Neural crest cell (in vitro differentiated cells): ENCODE measurements at places on chromosomes 3 and 15.

DNA sequence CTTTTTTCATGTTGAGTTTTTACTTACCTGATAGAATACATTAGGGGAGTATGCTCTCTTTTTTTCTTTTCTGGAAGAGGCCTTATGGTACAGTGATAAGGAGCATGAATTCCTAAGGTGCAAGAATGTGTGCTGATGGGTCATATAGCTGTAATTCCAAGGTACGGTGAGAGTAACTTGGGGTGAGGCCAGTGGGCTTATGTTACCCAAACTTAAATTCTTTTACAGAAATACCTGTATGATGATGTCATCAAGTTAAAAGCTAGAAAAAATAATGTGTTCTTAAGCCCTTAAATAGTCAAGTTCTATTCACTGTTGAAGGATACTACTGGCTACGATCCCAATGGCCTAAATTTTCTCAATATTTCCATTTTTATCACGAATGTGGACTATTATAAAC, 111.2 kb downstream of the GMPS start:
- DNase-seq: no peak

DNA sequence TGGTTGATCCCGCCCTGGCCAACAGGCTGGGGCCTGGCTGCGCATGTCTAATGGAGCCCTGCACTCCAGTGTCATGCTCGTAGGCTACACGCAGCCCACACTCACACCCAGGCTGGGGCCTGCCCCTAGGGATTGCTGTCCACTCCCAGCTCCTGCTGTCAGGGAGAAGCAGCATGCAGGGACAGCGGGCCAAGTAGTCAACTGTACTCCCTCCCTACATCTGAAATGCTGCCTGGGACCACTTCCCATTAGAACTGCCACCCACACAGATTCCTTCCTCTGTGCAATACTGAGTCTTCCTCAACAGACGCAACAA, 16.1 kb downstream of the ALS2CL start:
- DNase-seq: no peak

DNA sequence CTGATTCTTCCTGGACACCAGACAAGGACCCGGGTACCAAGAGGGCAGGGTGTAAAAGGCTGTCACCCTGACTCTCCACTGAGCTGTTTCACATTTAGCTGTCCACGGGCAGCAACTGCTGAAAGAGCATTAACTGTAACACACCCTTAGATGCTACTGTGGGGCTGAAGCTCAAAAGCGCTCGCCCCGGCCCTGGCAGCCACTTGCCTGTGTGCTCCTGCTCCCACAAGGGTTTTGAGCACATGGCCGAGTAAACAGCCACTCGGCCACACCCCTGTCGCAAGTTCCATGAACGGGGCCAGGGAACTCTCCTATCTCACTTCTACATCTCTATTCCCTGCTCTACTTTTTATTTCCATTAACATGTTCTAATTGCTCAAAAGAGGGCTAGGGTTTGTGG, 421.7 kb downstream of the TUSC7 start:
- DNase-seq: no peak

GRCh38 chr15:74243431-74243830, 7.3 kb downstream of the CCDC33 start:
- DNase-seq: no peak

- DNase-seq: no peak
Observed at GRCh38 chr15:71397377-71397776, 282.1 kb downstream of the THSD4 start.
